SIG-M5 (cell line): ENCODE measurements at places on chromosomes 11 and 22.

DNA sequence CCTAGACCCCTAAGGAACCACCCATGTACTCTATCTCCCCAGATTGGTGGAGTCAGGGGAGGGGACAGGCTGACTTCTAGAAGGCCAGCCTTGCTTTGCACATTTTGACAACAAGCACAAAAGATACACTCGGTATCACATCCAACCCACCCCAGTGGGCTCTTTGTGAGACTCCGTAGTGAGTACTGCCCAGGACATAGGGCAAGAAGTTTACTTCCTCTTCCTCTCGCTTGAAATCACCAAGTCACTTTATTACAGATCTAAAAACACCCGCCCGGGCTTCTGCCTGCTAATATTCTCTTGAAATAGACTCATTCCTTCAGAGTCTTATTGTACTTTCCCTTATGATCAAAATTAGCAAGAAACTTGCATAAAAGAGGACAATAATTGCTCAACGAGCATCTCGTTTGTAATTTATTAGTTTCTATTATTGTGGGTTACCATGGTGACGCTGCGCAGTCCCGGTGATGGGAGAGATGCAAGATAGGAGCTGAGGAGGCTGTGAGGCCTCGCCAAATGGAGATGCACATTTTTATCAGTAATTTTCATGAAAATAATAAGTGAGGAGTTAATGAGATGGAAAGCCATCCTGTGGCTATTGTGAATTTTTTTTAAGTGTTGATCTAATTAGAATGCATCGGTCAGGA is 96.9 kb downstream of the FEZ1 start:
- no peak for DNase-seq

GRCh38 chr11:83061883-83062282 is 9.8 kb downstream of the RAB30 start:
- no peak for DNase-seq

DNA sequence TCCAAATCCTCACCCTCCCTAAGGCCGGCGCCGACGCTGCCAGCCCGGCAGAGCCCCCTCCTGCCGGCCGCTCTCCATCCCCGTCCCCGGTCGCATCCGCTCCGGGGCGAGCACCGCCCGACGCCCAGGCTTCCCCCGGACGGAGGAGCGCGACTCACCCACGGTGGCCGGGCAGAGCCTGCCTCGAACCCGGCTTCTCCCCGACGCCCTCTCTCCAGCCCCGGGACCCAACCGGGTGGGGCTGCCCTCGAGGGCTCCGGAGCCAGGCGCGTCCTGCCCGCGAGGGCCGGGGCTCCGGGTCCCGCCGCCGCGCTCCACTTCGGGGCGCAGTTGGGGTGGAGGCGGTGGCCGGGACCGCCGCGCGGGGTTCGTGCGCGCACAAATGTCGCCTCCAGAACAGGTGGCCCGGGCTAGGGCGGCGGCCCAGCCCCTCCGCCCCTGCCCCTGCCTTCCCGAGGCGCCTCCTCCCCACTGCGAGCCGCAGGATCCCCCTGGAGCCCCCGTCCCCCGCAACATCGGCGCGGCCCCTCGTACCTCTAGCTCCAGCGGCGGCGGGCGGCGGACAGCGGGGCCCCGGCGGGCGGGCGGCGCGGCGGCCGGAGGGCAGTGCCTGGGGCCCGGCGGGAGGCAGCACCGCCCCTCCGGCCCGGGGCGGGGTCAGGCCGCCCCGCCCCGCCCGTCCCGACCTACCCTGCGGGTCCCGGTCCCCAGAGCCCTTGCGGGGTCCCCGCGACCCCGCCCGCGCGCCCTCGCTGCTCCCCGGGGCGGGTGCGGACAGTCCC is at the start of gene A4GALT:
A4GALT (minus strand) TSS at position 608 of the 782 bp plus-strand sequence. CDS start 26,919 bp downstream, outside the sequence.
- DNase-seq: no peak

DNA sequence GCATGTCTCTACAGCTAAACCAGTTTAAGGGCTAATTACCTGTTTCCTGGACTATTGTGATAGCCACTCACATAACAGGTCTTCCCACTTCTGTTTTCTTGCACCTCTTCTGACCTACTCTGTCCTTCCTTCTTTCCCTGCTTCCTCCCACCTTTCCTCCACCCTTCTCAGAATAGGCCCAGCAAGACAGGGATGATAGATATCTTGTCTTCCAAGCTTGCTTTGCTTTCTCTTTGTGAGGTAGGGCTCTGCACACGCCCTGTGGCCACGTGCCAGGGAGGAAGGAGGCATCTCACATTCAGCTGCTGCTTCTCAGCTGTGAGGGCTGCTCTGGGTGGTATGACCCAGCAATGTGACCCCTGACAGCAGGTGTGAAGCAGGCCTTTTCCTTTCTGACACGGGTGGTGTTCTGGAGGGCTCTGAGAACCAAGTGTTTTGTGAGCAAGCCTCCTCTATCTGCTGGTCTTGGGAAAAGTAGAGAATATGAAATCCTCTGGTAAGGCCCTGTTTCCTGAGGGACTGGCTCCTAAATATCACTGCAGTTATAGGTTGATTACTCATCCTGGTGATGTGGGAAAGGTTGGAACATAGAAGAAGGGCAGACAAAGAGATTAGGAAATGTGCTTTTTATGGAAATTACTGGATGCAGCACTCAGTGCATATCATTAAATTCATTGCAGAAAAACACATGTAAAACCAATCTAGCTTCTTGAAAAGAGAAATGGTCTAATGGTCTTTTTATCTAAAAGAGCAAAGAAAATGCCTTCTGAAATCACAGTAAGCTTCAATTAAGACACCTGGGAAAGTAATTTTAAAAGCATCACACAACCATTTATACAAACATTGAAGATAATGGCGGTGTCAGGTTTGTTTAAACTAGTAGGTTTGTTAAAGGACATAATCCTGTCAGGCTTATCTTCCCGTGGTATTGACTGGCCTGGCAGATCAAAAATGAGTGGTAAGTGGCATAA is 8.5 kb downstream of the AMOTL1 start:
- DNase-seq: no peak

DNA sequence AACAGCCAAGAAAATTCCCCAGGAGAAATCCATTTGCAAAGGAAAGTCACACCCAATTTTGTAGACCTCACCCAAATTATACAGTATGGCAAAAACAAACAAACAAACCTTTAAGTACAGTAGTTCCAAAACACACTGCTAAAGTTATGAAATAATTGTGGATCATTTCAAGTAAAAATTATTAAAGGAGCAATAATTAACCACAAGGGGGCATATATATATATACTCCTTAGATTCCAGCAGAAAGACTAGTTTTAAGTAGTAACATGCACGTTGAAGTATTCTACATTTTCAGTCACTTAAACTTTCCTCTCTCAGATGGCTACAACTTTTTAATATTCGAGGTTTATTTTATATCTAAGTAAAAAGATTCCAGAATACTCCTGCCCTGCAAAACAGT is 26.8 kb downstream of the RNF141 start:
- DNase-seq: no peak

DNA sequence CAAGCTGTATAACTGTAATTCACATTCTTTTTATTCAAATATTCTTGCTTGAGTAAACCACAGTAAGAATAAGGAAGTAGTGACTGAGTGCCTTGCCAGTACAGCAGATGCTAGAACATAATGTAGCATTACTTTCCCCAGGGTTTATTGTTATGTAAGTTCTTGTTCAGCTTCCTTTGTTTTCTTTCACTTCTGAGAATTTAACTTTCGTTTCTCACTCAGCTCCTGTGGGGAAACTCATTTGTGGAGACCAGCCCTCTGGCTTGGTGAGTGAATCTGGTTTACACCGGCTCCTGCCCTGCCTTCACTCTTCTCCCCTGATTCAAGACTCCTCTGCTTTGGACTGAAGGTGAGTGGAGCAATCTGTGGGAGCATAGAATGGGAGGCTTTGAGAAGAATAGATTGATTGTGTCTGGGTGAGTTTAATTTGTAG is at the start of gene TRIM22:
TRIM22 (plus strand) TSS at position 240 of the 433 bp plus-strand sequence. CDS start 6,443 bp downstream, outside the sequence.
- peak; percentile 94 for DNase-seq

DNA sequence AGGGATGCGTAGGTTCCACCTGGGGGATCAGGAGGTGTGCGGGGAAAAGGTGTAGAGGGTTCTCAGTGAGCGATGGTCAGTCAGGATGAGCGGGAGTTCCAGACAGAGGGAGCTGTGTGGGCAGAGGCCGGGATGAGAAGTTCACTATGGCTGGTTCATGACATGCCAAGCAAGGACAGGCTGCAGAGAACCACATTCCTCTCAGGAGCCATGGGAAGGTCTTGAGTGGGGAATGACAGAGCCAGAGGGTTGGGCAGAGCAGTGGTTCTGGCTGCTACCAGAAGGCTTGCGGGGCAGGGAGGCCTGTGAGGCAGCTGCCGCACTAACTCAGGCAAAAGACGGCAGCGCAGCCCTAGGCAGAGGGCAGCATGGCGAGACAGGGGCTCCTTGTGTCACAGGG is 66.1 kb downstream of the SCUBE1 start:
- DNase-seq: no peak

GRCh38 chr11:78649361-78650215 is 74.9 kb upstream of the NARS2 start:
- DNase-seq: no peak

DNA sequence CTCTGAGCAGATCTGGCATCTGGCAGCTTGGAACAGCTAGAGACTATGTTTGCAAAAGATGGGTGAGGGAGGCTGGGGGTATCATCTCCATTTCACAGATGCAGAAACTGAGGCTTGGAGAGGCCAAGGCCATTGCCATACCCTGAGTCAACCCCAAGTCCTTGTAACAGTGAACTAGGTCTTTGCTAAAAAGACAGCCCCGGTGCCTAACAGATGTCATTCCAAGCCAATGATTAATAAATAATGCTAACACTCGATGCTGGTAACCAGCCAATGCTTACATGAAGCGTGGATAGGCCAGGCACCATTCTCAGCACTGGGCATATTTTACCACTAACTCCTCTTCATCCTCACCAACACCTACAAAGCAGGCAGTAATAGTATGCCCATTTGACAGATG is 164.0 kb downstream of the MN1 start:
- no peak for DNase-seq

DNA sequence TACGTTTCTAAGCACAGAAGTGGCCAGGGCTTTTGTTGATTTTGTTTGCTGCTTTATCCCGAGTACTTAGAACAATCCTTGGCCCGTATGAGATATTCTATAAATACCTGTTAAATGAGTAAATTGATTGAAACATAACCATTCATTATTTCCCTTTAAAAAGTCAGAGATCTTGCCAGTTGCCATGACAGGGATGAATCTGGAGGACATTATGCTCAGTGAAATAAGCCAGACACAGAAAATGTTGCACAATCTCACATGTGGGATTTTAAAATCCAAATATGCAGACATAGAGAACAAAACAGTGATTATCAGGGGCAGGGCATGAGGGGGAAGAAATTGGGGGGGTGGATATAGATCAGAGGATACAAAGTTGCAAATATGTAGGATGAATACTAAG is 1240.1 kb downstream of the LRRC4C start:
- no peak for DNase-seq

- DNase-seq: no peak
These were observed 105.5 kb downstream of the MYO18B start for GRCh38 chr22:25847451-25847850.

GRCh38 chr11:10641912-10642697 is 51.5 kb downstream of the IRAG1 start:
- DNase-seq: no peak

DNA sequence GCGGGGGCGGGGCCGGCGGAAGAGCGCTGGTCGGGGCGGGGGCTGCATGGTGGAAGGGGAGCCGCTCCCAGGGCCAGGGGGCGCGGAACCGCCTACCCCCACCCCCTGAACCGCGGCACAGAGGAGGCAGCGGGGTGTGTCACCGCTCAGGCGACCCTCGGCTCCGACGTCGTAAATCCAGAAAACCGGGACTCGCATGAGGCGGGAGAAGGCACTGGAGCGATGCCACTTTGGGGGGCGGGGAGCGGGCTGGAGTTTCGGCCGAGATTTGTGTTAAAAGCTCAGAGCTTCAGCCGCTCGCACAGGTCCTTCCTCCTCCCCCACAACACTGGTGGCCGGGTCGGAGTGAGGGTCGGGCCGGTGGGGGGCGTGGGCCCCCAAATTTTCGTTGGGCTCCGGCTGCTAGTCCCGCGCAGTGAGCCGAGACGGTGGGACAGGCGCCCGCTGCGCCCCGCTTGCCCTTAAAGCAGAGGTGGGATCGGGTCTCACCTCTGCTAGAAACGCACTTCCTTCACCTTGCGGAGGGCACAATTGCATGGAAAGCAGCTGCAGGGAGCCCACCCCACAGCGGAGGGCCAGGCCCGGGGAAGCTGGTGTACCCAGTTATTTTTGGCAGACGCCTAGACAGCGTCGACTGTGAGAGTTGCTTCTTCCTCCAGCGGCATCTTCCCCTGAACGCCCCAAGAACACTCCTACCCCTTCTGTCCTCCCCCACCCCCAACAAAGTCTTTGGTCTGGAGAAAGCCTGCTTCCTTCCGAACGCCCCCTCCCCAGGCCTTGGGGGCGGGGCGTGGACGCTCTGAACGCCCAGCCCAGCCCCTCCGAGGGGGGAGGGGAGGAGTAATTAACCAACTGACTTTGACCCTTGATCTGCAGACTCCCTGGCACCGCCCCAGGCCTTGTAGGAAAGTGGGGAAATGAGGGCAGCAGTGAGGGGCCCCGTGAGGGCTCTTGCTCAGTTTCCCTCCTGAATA is 1.1 kb downstream of the OVOL1 start:
- no peak for DNase-seq

DNA sequence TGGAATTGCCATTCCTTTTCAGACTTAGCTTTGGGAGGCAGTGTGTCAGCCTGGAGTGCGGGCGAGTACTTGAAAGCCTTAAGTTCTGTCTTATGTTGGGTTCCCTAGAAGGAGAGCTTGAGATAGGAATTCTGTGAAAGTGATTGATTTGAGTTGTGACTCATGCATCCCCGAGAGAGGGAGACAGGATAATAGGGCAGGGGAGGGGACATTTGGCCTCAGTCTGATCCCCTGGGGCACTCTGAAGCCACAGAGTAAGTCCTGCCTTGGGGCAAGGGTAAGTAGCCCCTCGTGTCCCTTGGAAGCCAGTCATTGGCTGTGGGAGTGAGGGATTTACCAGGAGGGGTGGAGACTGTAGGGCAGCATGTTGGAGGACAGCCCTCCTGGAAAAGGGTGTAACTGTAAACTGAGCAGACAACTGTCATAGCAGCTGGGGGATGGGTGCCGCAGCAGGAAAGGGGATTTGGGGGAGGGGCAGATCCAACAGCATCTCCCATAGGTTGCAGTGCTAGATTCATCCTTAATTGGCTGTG is 44.0 kb downstream of the KIAA1671 start:
- DNase-seq: no peak

DNA sequence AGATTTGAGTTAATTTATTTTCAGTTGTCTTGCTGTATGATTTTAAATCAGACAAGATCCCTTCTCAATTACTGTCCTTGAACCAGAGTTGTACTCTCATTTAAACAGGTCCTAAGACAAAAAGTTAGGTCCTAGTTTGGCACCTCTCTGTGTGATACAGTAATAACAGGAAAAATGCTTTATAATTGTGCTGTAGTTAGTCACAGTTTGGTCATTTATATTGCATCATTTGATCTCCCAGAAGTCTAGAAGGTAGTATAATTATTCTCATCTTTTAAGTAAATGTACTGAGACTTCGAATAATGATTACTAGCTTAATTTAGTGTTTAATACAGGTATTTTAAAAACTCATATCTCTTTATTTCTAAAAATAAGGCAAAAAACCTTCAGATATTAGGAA is 18.1 kb upstream of the LUZP2 start:
- DNase-seq: no peak
